GM23338 (cell line): ENCODE measurements at places on chromosomes 2 and 18.

DNA sequence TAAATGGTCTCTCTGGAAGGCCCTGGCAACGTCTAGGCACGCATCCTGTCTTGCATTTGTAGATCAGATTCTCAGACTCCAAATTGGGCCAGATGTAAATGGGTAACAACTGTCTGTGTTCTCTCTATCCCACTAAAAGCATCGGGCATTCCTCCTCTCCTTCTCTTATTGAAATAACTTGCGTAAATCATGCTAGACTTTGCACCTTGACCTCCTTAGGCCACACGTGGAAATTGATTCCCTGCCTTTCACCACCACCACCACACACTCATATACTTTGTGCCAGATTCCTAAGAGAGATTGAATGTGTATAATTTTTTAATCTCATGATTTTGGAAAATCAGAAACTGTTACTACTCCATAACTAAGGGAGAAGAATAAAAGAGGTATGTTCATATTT lies 21.3 kb downstream of the MAPRE3 start:
- DNase-seq = no peak

GRCh38 chr2:10320933-10321332 lies 18.2 kb downstream of the HPCAL1 start:
- DNase-seq = no peak

DNA sequence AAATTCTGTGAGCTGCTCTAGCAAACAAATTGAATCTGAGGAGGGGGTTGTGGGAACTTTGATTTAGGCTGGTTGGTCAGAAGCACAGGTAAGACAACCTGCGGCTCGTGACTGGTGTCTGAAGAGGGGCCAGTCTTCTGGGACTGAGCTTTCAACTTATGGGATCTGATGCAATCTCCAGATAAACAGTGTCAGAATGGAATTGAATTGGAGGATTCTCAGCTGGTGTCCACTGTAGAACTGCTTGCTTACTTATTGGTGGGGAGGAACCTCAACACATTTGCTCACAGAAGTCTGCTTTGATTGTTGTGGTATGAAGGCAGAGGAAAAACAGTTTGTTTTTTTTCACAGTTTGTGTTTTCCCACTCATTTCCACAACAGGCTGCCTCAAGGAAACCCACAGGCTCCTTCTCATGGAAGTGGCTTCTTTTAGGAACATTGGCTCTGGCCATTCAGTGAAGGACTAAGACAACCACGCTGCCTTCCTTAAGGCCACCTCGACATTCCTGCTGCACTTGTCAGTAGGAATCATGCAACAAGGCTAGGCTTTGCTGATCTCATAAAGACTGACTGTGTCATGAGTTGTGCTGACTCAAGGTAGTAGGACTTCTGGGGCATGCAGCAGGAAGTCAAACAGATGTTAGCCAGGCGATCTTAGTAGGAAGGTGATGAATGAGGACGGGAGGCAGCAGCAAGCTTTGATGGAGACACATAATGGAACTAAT lies 104.7 kb downstream of the TSN start:
- no peak for DNase-seq

GRCh38 chr2:80300954-80301353 lies 3.6 kb downstream of the LRRTM1 start:
- peak; percentile 43 for DNase-seq

- DNase-seq = no peak
Observed at GRCh38 chr2:190355968-190356644, 12.7 kb downstream of the INPP1 start.

- peak; percentile 47 for DNase-seq
Observed at GRCh38 chr2:47002480-47003381, 87.1 kb upstream of the MCFD2 start.

DNA sequence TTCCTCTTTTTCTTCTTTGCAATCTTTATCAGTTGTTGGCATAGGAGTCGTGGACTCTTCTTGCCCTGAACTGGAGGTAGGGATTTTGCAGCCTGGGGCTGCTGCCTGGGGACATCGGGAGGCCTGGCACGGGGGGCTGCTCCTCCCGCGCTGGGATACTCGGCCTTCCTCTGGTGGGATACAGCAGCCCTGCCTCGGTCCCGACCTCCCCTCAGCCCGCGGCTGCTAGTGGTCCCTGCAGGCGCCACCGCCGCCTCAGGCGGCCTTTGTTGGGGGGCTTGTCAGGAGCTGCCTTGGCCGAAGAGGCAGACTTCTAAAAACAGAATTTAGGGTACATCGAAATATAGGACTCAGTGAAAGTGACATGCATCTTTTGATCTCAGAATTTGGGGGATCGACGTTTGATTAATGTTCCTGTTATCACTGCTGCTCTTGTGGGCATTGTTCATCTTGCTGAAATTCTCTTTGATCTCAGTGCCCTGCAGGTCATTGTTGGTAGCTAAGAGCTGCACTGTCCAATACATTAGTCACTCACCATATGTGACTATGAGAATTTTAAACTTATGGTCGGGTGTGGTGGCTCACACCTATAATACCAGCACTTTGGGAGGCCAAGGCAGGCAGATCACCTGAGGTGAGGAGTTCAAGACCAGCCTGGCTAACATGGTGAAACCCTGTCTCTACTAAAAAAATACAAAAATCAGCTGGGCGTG lies 16.3 kb downstream of the POLR2D start:
- no peak for DNase-seq

DNA sequence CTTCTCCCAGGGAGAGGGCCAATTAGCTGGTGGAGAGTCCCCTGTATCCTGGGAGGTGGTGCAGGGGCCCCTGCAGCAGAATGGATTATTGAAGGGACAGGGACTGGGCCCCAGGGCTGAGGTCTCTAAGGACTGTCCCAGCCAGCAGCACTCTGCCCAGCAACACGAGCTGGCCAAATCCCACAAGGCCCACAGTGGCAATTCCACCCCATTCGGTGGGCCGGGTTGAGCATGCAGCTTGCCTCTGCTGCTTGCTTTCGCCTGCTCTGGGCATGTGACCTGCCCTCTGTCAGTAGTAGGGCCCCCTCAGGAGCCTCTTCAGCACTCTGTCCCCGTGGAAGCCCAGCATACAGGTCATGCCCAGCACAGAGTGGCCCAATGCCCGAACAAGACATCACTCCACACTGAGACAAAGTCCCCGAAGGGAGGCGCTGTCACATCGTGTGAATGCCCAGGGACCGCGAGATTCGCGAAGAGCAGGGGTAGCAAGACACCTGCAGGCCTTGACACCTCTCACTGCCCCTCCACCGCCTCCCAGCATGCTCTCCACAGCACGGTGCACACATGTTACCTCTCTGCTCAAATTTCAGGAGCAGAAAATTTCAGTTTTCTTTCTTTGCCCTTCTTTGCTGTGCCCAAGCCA lies 65.4 kb downstream of the CRACDL start:
- DNase-seq = peak; percentile 48

- no peak for DNase-seq
Observed at GRCh38 chr2:218736531-218736930, 25.9 kb downstream of the TTLL4 start.

DNA sequence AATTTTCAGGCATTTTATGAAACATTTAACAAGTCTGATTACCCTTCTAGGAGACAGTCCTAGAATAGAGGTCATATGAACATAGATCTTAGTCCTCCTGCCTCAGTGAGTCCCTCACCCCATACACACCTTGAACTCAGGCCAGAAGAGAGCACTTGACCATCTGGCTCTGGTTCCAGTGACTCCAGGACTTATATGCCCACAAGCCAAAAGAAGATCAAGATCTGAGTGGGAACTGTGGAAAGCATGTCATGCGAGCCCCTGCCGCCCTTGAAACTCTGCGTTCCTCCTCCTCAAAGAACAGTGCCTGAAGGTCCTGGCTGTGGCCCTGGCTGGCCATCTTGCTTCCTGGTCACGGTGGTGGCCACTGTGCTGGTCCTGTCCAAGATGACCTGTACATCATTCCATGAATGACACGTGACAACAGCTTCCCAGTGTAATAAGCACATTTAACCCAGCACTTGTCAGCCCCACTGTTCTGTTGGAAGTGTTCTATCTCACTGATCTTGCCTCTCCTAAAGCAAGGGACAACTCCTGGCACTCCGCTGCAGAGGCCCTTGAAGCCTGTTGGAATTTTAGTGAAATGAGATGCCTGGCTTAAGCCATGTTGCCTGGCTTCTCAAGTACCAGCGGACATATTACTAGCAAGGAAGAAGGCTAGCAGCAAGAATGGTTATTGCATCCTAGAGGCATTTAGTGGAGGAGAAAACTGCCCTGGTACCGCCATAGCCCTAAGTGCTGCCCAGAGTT lies 17.6 kb downstream of the TTC32 start:
- no peak for DNase-seq

DNA sequence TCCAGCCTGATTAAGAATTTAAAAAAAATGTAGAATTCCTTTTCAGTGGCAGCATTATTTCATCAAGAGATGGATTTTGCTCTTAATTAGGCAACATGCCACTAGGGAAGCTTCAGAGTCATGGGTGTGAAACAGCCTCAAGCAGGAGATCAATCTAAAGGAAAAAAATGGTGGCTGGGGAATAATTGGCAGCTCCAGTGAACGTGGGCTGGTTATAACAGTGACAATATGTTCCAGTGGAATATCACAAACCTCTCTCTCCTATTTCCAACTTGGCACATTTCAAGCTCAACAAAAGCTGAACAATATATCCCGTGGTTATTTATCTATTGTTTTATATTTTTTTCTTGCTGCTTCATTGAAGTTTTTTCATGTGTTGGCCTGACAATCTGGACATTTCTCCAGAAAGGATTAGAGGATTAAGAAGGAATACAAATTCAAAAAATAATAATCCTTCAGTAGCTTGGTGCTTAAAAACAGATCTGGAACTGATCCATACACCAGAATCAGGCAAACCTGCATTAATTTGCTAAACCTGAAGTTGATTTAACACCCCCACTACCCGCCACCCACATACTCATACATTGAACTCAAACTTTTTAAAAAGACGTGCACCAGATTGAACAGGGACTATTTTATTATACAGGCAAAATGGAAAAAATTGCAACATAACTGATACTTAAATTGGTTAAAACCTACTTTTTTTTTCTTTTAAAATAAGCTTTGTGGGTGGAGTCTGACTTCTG lies 255.9 kb upstream of the SPRED2 start:
- DNase-seq = no peak

DNA sequence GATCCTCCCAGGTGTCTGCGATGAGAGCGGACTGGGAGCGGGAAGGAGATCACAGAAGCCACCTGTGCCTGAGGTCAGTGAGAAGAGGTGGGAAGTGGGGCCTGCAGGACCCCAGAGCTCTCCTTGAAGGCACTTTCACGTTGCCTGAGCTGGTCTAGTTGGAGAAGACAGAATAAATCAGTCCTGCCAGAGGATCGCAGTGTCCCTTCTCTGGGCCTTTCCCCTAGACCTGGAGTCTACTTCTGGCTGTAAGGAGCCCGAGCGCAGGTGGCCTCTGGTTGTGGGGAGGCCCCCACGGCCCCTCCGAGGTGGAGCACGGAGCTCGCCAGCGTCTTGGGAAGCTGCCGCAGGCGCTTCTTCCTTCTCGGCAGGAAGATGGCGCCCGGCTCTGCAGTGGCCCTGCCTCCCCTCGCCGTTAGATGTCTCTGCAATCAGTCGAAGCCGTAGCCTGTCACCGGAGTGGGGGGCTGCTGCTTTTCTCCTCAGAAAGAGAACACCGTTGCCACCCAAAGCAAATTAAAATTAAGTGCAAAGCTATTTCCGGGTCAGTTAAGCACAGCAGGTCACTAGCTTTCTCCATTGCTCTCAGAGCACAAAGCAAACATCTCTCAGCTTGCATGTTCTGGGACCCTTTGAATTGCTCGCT lies 212.0 kb upstream of the MYT1L start:
- peak; percentile 29 for DNase-seq

DNA sequence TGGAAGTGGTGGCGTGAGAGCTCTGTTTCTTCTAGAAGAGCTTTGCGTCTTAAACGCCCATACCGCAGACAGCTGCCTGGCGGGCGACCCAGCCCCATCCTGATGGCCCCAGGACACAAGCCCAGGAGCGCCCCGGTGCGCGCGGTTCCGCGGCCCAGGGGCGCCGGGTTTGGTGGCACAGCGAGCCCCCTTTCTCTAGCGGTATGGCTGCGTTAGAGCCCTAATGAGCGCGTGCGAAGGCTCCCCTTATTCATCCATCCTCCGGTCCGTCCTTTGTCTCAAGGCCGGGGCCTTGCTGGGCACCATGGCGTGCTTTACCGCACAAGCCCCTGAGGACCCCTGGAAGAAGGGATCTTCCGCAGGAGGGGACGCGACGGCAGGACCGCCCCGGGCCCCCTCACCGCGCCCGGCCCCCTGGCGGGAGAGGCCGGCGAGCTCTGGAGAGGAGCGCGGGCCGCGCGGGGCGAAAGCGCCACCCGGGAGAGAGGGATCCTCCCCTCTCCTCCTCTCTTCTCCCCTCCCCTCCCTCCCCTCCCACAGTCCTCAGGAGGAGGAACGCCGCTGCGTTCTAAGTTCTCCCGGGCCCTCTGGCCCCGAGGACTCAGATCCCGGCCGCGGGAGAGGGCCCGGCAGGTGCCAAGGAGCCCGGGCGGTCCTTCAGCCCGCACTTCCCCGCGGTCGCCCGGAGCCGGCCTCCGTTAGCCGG lies 626 bp upstream of the SLC1A4 start:
- DNase-seq = peak; percentile 66
